Activated CD8-positive, alpha-beta memory T cell treated with anti-CD3 and anti-CD28 coated beads for 4 hours (primary cell): ENCODE measurements at places on chromosomes 11 and 22.

DNA sequence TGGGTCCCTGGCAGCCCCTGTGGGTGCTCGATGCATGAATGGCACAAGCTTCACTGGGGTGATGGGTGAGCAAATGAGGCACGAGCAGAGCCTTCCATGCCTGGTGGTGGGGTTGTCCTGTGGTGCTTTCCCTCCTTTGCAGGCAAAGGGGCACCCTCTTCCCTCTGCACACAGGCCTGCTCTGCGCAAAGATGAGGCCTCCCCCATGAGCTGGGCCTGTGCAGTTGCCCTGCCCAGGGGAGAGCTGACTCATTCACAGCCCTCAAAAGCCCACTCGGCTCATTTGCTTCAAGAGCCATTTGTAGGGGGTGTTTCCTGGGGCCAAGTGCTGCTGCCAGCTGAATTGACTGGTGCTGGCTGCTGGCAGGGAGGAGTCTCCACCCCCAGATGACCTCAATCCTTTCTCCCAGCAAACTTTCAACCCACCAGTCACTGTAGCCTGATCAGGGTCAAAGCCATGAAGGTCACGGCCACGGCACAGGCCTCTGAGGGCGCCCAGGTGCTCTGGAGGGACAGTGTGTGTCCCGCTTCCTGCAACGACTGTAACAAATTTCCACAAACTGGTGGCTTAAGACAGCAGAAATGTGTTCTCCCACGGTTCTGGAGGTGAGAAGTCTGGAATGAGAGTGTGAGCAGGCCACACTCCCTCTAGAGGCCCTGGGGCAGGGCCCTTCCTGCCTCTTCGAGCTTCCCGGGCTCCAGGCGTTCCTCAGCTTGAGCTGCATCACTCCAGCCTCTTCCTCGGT is 48.8 kb upstream of the ANO1 start:
- no peak for DNase-seq

GRCh38 chr22:26573026-26573662 is 16.8 kb downstream of the TPST2 start:
- no peak for DNase-seq

GRCh38 chr11:13294771-13295579 is 17.4 kb downstream of the BMAL1 start:
- no peak for DNase-seq

DNA sequence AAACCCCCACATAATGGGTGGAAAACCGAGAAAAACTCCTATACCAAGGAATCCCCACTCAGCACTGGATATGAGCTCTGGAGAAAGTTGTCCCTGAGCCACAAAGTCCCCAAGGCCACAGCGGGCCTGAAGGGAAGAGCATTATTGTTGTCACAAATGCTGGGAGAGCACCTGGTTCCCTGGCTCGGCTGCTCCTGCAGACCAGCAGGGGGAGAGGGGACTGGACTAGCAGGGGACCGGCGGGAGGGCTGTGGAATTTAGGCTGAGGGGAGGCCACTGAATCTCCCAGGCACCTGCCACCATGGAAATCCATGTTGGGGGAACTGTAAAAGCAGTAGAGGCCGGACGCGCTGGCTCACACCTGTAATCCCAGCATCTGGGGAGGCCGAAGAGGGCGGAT is 7.0 kb downstream of the PC start:
- no peak for DNase-seq

DNA sequence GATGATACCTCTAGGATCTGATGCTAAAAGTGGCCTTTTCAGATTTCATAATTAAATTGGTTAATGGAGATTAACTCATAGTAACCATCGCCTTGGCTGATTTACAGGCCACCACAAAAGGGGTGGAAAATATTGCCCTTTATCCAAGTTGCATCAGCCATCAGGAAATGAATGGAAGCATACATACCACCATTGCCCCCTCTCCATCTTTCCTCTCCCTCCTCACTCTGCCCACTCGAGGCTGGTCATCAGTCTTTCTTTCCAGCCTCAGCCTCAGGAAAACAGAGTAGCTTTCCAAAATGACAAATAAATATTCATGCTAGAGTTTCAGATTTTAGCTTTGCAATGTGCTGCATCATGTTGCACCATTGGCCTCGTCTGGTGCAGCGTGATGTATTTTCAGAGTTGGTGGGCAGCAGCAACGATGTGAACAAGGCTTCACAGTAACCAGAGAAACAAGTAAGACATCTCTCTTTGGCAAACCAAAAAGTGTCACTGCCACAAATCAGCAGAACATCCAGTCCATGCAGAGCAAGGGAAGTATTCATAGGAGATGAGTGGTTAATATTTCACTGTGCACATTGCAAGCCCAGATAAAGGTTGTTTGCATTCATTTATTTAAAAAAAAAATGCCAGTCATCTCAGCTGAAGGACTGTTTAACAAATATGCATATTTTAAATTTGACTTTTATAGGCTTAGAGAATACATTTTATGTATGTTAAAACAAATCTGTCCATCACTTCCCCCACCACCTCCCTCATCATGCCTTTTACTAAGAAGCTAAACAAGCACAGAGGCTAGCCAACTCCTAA is 136.7 kb upstream of the FAT3 start:
- no peak for DNase-seq

DNA sequence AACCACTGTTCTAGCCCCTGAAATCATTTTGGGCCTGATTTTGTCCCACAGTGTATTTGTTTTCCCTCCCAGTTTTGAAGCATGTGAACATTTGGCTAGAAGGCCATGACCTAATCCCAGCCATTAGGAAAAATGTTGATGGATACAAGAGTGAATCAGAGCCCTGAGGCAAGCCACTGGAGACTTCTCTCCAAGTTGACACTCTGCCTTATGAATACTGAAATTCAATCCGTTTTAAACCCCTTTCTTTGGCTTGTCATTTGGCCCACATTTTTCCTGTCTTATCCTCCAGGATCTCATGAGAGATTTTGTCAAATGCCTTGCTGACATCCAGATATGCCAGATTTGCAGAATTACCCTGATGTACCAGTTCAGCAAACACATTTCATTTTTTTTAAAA is 158.8 kb downstream of the FAT3 start:
- DNase-seq, result no peak

GRCh38 chr11:115720602-115721245 is 216.5 kb upstream of the CADM1 start:
- no peak for DNase-seq

- DNase-seq, result no peak
Measured at GRCh38 chr11:76339221-76339620, 41.7 kb downstream of the THAP12 start.

GRCh38 chr22:50396751-50397370 is 53.7 kb downstream of the PPP6R2 start:
- DNase-seq, result no peak

- no peak for DNase-seq
Measured at GRCh38 chr22:28710576-28711191, 30.9 kb downstream of the CHEK2 start.

- no peak for DNase-seq
Measured at GRCh38 chr11:115321605-115322289, 182.5 kb downstream of the CADM1 start.

DNA sequence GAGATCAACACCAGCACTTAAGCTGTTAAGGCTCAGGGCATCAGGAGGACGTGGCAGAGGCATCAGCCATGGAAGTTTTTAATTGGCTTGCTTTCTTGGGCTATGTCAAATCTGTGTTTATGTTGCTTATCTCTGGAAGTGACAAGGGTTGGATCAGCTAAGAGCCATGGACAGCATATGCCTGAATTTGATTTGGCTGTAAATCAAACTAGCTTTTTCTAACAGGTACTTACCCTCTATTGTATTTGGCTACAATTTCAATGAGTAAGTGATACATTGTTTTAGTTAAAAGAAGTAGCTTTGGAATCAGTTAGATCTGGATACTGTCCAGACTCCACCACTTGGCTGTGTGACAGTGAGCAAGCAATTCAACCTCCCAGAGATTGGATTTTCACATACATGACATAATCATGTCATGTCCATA is 936.6 kb downstream of the OPCML start:
- DNase-seq, result no peak

GRCh38 chr11:117110294-117110950 is 12.2 kb upstream of the SIK3 start:
- no peak for DNase-seq

- DNase-seq, result no peak
Measured at GRCh38 chr11:36657610-36658267, 59.7 kb upstream of the RAG2 start.

DNA sequence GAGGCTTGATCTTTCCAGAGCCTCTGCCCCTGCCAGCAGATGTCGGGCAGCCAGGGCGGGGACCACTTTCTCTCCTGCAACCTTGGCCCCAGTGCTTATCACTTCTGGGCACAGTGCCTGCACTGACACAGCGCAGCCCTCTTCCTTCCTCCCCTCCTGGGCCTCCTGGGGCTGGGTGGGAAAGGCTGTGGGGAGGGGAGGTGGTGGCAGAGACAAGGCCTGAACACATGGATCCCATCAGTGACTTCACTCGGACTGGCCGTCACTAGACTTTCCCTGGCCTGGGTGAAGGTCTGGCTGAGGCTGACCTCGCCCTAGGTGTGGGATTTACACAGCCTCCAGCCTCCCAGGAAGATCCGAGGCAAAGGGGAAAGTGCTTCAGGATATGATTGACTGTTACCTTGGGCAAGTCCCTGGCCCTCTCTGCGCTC is 68.1 kb downstream of the LRRC32 start:
- no peak for DNase-seq

GRCh38 chr11:64490562-64491216 is 100.3 kb upstream of the SLC22A12 start:
- DNase-seq, result no peak

GRCh38 chr11:128884703-128885338 is 6.3 kb upstream of the KCNJ5 start:
- no peak for DNase-seq

- DNase-seq, result no peak
Measured at GRCh38 chr11:102318469-102318868, 1.2 kb downstream of the BIRC3 start.

DNA sequence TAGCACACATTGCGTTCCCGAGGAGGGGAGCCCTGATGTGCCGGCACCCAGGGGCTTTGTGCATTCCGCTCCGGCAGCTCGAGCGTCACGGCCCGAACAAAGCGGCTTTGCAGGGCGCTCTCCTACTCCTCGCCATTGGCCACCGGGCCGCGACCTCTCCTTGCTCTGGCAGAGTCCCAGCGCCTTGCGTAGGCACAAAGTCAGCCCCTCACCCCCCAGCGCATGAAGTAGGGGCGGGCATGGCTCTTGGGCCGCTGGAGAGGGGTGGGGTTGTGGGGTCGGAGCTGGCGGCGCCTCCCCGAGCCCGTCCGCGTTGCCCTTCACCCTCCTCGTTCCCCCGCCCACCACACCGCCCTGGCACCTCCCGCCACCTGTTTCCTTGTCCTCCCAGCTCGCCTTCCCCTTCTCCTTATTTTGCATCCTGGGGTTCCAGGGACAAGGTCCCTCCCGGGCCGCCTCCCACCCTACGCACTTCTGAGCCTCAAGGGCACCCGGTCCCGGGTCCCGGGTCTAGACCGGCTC is 753 bp upstream of the PPARA start:
- DNase-seq, result no peak

- no peak for DNase-seq
Measured at GRCh38 chr11:60530454-60531100, 15.4 kb downstream of the MS4A13 start.

DNA sequence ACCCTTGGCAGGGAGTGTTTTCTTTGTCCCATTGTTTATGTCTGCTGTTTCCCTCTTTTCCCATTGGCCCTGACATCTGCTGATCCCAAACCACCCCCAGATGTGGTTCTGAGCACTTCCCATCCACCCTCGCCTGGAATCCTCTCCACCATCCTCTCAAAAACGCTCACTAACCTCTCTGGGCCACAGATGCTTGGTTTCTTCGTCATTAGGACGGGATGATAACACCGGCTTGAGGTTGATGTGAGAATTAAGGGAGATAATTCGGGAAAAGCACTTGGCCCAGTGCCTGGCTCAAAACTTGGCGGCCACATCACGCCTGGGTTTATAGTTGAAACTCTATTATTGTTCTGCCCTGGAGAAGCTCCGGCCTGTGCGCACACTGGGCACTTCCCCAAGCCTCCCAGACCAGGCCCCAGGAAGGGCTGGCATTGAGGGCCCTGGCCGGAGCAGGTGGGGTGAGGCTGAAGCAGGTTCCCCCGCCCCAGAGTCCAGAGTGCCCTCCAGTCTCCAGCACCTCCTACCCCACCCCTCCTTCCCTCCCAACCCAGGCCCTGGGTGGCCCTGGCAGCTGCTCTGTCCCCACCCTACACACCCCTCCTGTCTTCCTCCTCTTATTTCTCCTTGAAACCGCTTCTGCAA is 63.7 kb downstream of the CYTH4 start:
- DNase-seq, result no peak

GRCh38 chr11:112735470-112735869 is 225.8 kb upstream of the NCAM1 start:
- no peak for DNase-seq

GRCh38 chr11:115896084-115896483 is 391.9 kb upstream of the CADM1 start:
- no peak for DNase-seq

- DNase-seq, result no peak
Measured at GRCh38 chr11:35141071-35141470, 2.1 kb downstream of the CD44 start.

DNA sequence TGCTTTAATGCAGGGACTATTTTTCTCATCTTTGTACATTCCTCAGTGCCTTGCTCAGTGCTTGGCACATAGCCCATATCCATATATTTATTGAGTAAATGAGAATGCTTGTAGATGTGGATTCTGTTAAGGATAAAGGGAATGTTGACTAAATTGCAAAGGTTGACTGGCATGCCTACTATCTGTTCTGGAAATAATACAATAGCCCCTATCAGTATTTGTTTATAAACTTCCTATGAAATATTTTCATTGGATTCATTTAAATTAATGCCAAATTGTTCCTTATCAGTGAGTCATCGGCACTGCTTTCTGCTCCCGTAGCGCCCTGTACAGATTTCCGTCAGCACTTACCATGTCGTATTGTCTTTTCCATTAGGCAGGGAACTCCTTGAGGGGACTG is 8.0 kb downstream of the RNF121 start:
- DNase-seq, result no peak

DNA sequence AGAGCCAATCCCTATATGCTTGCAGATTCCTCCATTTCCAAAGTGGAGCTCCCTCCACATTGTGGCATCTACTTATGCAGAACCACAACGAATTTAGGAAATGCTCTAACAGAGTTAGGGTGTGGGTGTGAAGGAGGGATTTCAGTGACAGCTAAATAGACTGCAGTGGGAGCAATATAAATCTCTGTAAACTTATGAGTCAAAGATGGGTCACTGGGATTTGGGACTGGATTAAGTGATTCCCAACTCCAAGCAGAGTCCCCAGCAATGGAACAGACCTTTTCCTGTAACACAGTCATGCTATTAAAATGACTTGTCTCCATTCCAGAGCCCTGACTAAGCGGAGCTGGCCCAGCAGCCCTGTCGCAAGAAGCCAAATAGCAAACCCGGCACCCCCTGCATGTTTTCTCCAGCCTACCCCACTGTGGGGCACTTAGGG is 36.6 kb downstream of the RPL27A start:
- no peak for DNase-seq

GRCh38 chr11:96309016-96309642 is 33.9 kb downstream of the MAML2 start:
- no peak for DNase-seq

GRCh38 chr11:128625326-128625725 is 38.0 kb upstream of the ETS1 start:
- no peak for DNase-seq
